Activated CD8-positive, alpha-beta T cell treated with anti-CD3 and anti-CD28 coated beads, Interleukin-2, amount 10 ng/mL, durations not matched to agents 7 days and 5 days (primary cell): ENCODE measurements at places on chromosomes 6 and 20. TPM values are rescaled to one million over a fixed set of nuclear protein-coding genes. Genes with fewer than 3 reads are reported as not detected.
A peak's percentile ranks its signal among the peaks of the same experiment; 100 is the strongest.

- DNase-seq: no peak
These were observed 39.8 kb upstream of the CAP2 start for GRCh38 chr6:17353440-17354175.

Gene ATF6B
- 107 TPM for total RNA-seq

Gene SIGLEC1
- not detected for total RNA-seq

Gene LBP
- total RNA-seq: not detected

DNA sequence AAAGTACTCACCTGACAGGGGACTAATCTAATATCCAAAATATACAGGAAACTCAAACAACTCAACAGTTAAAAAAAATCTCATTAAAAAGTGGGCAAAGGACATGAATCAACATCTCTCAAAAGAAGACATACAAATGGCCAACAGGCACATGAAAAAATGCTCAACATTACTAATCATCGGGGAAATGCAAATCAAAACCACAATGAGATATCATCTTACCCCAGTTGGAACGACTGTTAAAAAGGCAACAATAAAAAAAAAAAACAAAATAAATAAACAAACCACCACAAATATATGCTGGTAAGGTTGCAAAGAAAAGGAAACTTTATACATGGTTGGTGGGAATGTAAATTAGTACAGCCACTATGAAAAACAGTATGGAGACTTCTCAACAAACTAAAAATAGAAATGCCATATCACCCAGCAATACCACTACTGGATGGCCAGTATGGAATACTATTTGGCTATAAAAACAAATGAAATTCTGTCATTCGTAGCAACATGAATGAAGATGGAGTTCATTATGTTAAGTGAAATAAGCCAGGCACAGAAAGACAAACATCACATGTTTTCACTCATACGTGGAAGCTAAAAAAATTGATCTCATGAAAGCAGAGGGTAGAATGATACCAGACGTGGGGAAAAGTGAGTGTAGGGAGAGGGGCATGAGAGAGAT lies 6.6 kb downstream of the SIRPB2 start:
- no peak for DNase-seq

GRCh38 chr20:8523684-8524083 lies 391.6 kb downstream of the PLCB1 start:
- DNase-seq: no peak

GRCh38 chr20:31930779-31931178 lies 21.1 kb downstream of the PDRG1 start:
- DNase-seq: no peak

DNA sequence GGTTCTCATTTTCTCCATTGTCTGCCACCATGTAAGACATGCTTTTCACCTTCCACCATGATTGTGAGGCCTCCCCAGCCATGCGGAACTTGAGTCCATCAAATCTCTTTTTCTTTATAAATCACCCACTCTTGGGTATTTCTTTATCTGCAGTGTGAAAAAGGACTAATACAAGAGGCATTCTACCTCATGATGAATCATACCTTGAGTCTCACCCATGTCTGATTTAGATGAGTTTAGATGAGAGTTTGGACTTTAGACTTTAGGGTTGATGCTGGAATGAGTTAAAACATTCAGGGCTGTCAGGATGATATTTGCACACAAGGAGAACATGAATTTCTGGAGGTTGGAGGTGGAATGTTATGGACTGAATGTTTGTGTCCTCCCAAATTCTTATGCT lies 545.6 kb downstream of the C6orf118 start:
- no peak for DNase-seq

Gene FOXC1
- total RNA-seq: not detected

DNA sequence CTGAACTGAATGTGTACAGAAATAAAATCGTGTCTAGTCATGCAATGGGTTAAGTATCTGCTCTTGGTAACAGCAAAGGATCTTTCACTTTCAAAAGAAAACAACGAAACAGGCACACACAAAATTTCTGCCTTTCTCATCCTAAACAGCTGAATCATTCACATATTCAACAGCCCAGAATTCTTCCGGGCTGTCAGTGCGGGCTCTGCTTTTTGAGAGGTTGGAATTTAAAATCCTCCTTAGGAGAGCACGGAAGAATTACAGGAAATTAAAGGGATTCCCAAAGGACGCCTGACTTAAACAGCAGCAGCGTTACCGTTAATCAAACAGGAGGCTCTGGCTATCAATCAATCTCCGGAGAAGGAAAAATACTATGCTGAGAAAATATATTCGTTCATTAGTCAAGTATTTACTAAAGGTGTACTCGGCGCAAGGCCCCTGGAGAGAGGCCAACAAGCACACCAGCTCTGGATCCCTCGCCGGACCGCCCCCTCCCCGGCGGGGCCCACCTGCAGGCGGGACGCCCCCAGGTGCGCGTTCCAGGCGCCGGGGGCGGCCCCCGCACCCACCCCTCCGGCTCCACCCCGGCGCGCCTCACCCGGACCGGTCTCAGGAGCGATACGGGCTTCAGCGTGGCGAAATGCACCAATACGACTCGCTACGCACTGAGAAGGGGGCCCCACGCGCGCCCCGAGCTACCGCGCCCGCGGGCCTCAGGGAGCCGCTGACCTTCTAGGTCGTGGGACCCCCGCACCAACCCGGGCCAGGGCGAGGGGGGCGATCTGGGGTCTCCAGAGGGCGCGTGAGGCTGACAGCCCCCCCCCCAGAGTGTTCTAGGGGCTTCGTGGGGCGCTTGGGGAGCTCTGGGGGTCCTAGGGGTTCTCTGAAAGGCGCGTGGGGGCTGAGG lies 1.0 kb downstream of the NAPB start:
- peak; percentile 43 for DNase-seq

- peak; percentile 56 for DNase-seq
These were observed 7.7 kb upstream of the PTPRA start for GRCh38 chr20:2865630-2866029.

Gene GHRH
- total RNA-seq: not detected

Gene CHRNA4
- not detected for total RNA-seq

Gene FOXS1
- total RNA-seq: not detected

GRCh38 chr6:105886066-105886813 lies 199.9 kb upstream of the PRDM1 start:
- no peak for DNase-seq

Gene FRK
- 0.03 TPM for total RNA-seq

- DNase-seq: no peak
These were observed 13.4 kb downstream of the KIAA1755 start for GRCh38 chr20:38247166-38247509.

DNA sequence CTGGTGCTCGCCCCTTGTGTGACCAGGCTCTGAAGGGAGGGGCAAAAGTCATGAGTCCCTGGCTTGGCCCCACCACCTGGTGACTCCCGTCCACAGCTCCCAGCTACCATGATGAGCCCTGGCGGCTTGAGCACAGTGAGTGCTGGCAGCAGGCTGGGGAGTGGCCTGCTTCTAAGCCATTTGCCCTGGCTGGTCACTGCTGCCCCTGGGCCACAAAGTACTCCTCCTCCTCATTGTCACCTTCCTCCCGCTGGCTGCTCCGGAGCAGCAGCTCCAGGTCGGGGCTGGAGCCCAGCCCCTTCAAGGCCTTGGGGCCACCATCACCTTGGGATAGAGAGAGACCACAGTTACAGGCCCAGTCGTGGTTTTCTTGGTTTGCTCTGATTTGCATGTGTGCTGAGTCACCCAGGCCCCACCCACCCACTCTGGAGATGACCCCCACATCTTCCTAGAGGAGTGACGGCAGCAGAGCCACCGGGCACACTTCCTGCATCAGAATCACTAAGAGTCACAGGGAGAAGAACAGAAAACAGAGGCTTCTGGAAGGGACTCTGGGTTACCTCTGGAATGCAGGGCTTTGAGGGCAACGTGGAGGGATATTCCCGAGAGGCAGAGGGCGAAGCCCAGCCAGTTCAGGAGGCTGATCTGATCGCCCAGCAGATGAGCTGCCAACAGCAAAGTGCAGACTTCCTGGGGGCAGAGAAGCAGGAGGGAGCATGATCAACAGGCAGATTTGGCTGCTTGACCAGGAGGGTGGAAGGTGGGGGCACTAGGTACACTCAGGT lies 42.1 kb upstream of the CDH22 start:
- no peak for DNase-seq

GRCh38 chr6:1777921-1778685 lies 168.4 kb downstream of the FOXC1 start:
- no peak for DNase-seq

- no peak for DNase-seq
These were observed 67.6 kb downstream of the BLOC1S5 start for GRCh38 chr6:7996538-7997111.

Gene KIAA1755
- total RNA-seq: not detected

GRCh38 chr6:77470983-77471382 lies 7.7 kb upstream of the HTR1B start:
- no peak for DNase-seq

DNA sequence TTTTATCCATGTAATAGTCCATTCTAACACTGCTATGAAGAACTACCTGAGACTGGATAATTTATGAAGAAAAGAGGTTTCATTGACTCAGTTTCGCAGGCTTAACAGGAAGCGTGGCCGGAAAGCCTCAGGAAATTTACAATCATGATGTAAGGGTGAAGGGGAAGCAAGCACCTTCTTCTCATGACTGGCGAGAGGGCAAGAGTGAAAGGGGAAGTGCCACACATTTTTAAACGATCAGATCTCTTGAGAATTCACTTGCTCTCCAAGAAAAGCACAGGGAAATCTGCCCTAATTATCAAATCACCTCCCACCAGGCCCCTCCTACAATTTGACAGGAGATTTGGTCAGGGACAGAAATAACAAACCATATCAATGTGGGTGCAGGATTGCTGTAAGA lies 859.7 kb downstream of the EPHA7 start:
- DNase-seq: no peak

GRCh38 chr6:93644611-93645010 lies 225.3 kb upstream of the EPHA7 start:
- no peak for DNase-seq

DNA sequence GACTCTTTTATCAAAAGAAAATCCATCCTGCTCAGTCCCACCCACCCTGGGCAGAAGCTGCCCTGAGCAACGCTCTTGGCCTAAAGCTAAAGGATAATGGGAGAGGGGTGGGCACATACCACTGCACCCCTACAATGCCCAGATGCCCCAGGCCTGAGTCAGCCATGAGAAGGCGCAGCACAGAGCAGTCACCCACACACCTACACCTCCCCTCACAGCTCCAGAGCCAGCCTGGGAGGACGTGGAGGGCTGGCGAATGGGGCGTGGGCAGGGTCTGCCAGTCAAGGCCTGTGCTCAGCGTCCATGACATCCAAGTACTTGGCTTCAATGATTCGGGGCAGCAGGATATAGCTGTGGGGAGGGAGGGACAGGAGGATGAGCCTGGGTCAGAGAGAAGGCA lies 11.5 kb downstream of the SLC4A11 start:
- DNase-seq: no peak

DNA sequence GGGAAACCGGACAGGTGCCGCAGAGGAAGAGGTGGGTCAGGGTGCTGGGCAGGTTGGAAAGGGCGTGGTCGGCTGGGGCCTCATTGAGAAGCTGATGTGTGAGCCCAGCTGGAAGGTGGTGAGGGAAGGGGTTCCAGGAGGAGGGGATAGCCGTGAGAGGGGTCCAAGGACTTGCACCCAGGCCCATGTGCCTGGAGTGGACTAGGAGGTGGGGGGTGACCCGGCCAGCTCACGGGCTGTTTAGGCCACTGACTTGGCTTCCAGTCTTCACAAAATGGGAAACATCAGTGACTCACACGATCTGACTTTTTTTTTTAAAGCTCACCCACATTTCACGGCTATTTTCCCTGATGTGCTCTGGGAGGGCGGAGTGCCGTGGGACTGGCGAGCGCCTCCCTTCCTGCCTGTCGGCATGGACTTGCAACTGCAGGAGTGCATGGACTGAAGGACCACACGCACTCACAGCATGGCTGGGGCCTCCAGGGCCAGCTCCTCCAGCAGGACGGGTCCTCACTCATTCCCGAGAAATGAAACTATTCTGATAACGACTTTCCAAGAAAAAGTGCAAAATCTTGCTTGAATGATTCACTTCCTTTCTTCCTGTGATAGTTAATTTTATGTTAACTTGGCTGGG lies 13.5 kb upstream of the PDE10A start:
- DNase-seq: no peak

- no peak for DNase-seq
These were observed 55.0 kb downstream of the SOX4 start for GRCh38 chr6:21648475-21649050.

DNA sequence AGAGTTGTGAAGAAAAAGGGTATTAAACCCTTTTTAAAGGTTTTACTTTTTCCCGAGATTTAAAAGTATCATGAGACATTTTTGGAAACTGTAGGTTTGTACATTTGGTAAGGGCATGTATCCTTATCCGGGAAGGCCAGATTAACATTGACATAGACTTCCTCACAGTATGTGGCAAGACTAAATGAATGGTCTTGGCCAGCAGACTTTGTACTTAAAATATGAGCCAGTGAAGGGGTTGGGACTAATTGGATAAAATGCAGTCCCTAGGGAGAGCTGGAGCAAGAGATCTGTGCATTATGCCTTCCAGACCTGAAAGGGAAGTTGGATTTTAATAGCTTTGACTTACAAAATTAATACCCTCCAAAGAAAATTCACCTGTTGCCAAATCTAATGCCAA lies 60.4 kb upstream of the CCN2 start:
- DNase-seq: no peak

DNA sequence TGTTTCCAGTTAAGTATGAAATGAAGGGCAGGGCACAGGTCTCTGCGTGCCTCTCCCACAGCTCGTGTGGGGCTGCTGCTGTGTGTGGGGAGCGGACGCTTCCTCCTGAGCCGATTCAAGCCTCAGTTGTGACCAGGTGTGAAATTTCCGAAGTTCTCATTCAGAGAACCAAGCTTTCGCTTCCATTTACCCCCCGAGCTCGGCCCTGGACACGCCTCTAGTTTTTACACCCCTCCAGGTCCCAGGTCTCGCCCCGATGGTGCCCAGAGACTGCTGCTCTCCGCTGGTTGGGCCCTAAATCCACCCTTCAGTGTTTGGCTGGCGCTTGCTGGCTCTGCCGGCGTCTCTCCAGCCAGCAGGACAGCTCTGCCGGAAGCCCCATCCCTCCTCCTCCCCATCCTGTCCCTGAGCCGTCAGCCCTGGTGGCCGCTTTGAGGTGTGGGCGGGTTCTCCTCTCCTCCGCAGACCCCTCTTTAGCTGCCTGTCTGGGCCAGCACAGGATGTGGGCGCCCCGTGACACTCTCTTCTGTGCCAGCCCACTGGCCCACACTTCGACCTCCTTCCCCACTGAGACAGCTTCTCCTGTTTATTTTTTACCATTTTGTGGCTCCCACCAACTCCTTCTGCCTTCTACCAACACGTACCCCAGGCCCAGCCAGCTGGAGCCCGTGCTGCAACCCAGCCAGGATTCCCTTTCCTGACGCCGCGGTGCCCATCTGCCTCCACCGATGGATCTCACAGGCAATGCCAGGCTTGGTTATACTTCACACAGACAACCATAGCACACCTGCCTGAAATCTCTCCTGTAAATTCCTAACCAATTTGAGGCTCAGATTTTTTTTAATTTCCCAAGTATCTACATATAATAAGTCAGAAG lies 142.8 kb downstream of the DLL1 start:
- DNase-seq: peak; percentile 91

- DNase-seq: no peak
These were observed 11.0 kb upstream of the ASCC3 start for GRCh38 chr6:100892116-100892515.

- DNase-seq: no peak
These were observed 212.3 kb upstream of the ZNF217 start for GRCh38 chr20:53805895-53806384.

GRCh38 chr6:93731306-93731705 lies 311.9 kb upstream of the EPHA7 start:
- DNase-seq: no peak

- DNase-seq: peak; percentile 28
These were observed 30.4 kb downstream of the PSMB1 start for GRCh38 chr6:170522565-170523183.
